ENCODE measurements at places on chromosomes 12 and 14.

DNA sequence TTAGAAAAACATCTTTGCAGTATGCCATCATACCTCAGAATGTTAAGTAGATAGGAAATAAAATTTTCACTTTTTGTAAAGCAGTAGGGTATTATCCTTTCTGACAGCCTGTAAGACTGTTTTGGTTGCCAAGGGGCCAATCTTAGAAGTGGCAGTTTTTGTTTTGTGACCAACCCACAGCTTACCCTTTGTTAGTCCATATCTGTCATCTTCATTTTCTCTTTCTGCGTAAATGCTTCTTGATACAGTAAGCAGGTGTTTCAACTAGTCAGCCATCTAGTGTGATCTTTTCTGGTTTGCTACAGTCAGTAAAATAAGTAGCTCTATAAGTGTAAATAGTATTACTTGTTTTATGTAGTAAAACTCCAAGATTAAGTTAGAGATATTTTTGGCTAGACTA lies 8.8 kb downstream of the PPM1A start:
- DNase-seq, result no peak

GRCh38 chr14:37707716-37708115 lies 112.3 kb downstream of the TTC6 start:
- DNase-seq, result no peak

DNA sequence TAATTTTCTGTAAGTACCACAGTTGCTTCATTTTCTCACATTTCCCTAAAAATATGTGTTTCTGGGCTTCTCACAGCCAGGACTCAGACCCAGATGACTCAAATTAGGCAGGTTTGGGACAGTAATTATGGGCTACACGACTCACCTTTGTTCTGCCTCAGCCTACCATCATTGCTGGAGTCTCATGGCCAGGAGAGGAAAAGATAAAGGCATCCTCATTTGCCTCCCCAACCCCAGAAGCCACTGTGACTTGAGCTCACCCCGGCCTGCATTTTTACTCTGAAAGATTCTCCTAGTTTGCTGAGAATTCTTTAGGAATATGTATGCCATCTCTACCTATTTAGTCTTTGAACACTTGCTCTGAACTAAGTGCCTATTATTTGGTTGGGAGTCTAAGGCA lies 207.8 kb downstream of the PAWR start:
- no peak for DNase-seq

- no peak for DNase-seq
Observed at GRCh38 chr14:69105326-69105725, 47.6 kb downstream of the DCAF5 start.

DNA sequence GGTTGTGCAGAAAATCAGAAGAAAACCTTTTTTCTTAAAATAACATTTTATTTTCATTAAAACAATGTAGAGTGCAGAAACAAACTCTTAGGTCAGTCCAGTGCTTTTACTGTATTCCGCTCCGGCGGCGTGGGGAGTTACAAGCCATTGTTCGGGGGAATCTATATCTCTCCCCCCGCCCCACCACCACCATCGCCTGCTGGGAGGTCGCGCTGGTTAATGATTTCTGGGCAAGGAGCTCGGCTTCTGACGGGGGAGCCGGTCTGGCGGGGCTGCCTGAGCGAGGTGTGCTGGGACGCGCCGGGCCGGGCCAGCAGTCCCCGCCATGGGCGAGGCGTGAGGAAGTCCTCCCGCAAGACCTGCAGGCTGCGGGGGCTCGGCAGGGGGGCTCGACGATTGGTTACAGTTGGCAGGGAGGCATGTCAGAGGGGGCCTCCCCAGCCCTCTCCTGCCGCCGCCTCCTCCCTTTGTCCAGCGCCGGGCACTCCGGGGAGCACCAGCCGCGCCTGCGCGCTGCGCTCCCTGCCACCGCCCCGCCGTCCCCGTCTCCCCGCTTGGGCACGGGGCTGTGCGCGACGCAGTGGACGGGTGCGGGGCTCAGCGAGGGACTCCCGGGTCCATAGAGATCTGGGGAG lies 1.0 kb upstream of the DUSP6 start:
- no peak for DNase-seq

- DNase-seq, result no peak
Observed at GRCh38 chr12:47602325-47602724, 103.5 kb downstream of the RPAP3 start.

GRCh38 chr12:10130042-10130441 lies at the start of gene CLEC7A:
CLEC7A (minus strand) TSS chr12:10130199; CDS start chr12:10130082, 117 bp downstream.
- DNase-seq, result no peak

GRCh38 chr14:21768116-21768874 lies 94.7 kb upstream of the OR4E1 start:
- DNase-seq, result no peak

- DNase-seq, result no peak
Observed at GRCh38 chr12:76152181-76152807, 67.8 kb upstream of the NAP1L1 start.

DNA sequence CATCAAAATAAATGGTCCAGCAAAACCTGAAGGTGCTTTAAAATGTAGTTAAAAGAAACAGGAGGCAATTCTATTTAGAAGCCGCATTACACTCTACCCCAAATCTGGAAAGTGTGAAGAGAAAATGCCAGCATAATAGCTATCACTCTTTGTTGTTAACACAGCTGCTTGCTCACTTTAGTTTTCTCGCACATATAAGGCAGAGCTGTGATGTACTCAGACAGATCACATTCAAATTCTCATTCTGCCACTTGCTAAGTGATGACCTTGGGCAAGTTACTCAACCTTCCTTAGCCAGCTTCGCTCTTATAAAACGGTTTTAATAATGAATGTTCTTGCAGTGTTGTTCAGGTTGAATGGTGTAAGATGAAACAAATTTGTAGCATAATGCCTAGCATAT lies 56.0 kb upstream of the MGAT4C start:
- no peak for DNase-seq

- no peak for DNase-seq
Observed at GRCh38 chr12:27176765-27177164, 67.3 kb upstream of the STK38L start.

DNA sequence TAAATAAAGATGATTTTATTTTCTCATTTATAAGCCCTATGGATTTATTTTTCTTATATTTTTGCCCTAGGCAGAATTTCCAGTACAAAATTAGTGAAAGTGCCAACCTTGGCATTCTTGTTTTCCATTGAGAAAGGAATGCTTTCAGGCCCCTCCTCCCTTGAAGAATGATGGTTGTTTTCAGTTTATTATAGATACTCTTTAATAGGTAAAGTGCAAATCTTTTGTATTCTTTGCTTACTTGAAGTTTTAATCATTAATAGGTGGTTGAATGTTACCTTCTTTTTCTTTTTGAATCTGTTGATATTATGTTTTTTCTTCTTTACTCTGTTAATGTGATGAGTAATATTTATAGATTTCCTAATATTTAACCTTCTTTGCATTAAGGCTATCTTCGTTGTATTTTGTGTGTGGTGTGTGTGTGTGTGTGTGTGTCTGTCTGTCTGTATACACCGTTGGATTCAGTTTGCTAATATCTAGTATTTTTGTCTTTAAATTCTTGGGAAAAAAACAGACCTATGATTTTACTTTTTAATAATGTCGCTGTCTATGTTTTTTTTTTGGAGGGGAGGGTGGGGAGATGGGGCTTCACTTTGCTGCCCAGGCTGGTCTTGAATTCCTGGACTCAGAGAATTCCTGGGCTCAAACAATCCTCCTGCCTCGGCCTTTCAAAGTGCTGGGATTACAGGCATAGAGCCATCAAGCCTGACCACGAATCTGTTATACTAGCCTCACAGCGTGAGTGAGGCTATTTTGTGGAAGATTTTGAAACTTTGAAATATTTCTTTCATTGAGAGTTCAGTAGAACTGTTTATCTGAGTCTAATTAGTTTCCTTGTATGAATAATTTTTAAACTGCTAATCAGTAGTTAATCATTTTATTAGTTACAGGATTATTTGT lies 13.5 kb downstream of the SRGAP1 start:
- DNase-seq, result no peak

- no peak for DNase-seq
Observed at GRCh38 chr12:120215766-120216735, 15.1 kb upstream of the RPLP0 start.

GRCh38 chr12:67535176-67535575 lies 113.4 kb upstream of the DYRK2 start:
- DNase-seq, result no peak

DNA sequence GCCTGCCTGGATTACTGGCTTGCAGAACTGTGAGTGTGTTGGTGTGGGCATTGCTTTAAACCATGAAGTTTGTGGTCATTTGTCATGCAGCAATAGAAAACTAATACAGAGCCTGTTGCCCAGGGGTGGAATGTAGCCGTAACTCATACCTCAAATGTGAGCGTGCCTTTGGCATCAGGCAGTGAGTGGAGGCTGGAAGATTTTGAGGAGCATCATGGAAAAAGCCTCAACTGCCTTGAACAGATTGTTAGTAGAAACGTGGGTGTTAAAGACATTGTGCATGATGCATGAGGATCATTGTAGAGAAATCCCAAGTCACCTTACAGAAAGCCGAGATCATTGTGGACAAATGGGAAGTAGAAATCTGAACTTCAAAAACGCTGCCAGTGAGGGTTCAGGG lies 580.5 kb downstream of the AACS start:
- DNase-seq, result no peak

All from left renal pelvis (tissue), 4 donors.